ENCODE measurements at places on chromosomes 6 and 20. TPM values are rescaled to one million over a fixed set of nuclear protein-coding genes. Genes with fewer than 3 reads are reported as not detected.

Gene TAAR9
- total RNA-seq = not detected

- no peak for DNase-seq
Measured at GRCh38 chr6:149127212-149127611, 190.3 kb upstream of the TAB2 start.

GRCh38 chr20:16097788-16098187 lies 475.5 kb downstream of the KIF16B start:
- no peak for DNase-seq

- DNase-seq = peak; percentile 89
Measured at GRCh38 chr6:154981079-154981870, 13.8 kb upstream of the TIAM2 start.

Gene PRR18
- 0.18 TPM for total RNA-seq

Measured in stomach (tissue), 19 donors.